ENCODE measurements at places on chromosomes 5 and 9.

DNA sequence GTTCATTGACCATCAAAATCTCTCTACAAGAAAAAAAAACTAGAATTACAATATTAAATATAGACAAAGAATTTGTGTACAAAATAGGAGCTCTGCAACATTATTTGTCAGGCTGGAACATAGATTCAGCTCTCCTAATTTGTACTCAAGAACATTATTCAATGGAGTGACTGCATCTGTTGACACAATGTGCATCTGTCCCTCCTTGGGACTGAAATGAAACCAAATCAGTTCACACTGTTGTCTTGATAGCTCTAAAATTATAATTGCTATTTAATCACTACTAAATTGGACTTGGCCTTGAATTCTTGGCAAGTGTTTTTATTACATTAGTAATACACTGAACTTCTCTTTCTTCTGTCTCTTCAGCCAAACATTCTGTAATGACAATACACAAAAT, 47.7 kb downstream of the FTMT start:
- no peak for DNase-seq

GRCh38 chr9:85688361-85688760, 53.4 kb downstream of the AGTPBP1 start:
- DNase-seq = no peak

GRCh38 chr5:154628685-154629084, 126.5 kb upstream of the LARP1 start:
- DNase-seq = no peak

DNA sequence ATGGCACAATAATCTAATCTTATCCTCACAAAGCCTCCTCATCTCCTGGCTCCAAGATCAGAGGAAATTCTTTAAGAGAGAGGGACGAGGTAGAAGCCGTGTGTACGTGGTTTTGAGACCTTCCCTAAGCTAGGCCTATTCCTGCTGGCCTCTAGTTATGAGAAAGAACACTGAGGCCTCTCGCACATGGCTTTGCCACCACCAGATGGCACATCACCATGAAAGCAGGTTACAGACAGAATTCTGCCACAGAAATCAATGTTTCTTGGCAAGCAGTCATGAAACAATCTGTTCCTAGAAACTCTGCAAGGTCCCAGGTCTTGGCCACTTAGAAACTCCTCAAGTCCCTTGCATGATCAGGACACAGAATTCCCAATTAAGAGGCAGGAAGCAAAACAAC, 268.2 kb upstream of the TAS2R1 start:
- no peak for DNase-seq

DNA sequence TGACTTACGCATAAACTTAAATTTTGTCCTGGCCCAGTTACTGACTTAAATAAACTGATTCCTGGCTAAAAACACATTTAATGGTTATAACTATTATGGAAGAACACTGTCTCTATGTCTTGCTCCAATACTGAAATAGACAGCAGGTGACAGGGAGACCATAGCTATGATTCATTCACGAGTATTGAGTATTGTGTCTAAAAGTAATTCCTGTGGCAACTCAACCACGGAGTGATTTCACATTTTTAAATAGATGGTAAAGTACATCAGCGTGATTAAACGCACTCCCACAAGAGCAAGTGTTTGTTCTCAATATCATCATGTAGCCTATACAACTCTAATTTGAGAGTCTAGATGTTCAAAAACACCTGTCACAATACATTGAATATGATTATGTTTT, 35.9 kb upstream of the PCSK1 start:
- no peak for DNase-seq

- DNase-seq = no peak
Measured at GRCh38 chr5:82922086-82922734, 155.0 kb downstream of the TMEM167A start.

DNA sequence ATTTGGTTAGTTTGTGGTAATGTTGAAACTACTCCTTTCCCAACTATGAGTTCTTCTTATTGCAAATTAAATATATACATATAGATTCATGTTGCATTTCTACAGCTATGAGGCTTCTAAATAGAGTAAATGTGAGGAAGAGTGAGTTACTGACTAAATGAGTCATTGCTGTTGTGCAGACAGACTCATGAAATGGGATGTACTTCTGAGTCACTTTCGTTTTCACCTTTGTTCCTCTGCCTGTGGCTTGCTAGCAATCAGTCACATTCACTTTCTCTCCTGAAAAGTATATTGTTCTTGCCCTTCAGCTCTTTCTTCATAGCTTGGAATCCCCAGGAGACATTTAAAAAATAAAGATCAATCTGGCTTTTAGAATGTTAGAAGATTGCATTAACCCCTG, 295.5 kb upstream of the SMC2 start:
- no peak for DNase-seq

GRCh38 chr5:177357459-177358351, at the start of gene RGS14:
RGS14 (plus strand) TSS chr5:177357924; CDS start chr5:177358025, 101 bp downstream.
- peak; percentile 62 for DNase-seq

DNA sequence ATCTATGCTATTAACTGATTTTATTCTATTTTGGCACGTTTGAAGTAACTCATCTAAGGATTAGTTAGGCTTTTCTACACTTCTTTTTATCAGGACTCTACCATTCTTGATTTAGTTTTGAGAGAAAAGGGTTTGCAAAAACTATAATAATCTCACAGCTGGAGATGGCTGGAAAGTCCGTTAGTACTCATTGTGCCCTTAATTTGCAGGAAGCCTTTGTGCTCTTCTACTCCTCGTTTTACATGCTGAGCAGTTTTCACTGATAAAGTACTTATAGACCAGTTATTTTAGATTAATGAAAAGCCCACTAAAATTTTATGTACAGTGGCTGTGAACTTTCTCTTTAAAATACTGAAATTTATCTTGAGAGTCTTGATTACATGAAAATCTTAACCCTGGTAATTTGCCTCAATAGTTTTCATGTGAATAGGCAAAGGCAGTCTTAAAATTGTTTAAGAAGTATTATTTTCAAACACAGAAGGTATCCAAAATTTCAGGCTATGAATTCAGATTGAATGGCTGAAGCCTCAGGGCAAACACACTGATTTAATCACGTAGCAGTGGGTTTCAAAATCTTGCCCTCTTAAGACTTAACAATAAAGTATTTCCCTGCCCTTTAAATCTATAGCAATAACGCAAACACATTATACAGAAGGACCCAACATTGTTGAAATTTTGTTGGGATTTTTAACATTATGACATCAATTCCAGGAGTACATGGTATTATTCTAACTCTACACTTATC, 18.6 kb downstream of the MLLT3 start:
- no peak for DNase-seq

DNA sequence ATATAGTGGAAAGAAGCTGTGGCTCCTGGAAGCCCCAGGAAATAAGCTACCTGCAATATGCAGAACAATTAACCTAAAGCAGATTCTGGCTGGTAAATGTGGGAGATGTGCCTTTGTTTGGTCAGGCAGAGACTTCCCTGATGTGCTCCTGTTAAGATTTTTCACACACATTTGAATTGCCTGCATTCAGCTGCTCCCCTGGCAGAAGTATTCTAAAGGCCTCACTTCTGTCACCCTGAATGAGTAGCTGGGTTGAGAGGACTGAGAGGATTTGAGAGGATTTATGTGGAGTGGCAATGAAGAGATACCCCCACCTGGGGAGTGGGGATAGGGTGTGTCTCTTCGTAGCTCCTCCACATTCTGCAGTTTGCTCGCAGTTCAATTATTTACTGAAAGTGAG, 130.5 kb downstream of the ST8SIA4 start:
- DNase-seq = no peak

DNA sequence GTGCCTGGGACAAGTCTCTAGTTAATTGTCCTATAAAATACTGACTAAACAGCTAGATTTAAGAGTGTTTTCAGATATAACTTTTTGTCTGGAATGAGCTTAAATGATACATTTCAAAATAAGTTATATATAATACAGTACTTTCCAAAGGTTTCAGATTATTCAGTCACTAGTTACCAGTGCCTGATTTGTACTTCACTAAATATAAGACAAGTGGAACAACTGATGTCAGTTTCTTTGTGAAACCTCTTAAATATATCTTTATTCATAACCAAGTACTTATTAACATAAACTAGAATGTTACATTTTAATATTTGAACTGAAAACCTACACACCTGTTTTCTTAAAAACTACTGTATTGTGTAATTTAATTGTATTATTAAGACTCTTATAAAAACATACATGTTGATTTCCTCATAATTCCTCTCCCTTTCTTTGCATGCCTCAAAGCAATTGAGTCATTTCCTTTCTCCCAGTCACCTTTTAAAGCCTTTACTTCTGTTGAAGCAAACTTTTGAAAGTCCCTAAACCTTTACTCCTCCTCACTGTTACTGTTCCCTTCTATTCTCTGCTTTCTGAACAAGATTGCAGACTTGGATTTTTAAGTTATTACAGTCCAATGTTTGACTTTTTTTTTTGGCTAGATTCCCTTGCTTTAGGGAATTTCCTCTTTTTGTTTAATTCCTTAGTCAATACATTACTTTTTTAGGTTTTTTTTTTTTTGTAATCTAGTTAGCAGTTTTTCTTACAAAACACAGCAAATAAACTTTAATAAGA, 8.7 kb upstream of the SEMA6A start:
- DNase-seq = no peak

DNA sequence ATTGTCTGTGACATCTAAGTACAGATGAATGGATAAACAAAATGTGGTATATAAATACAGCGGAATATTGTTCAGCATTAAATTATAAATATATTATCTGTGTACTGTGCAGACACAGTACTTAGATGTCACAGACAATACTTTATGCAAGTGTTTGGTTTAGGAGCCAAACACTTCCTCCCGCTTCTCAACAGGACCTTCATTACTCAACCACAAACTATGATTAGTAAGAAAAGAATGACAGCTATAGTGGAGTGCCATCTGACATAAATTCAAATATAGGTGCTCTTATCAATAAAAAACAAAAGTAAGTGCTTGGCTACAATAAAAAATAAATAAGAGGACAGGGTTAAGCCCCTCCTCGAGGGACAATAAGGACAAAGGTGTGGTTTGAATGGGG, 38.9 kb upstream of the STX17 start:
- DNase-seq = no peak

DNA sequence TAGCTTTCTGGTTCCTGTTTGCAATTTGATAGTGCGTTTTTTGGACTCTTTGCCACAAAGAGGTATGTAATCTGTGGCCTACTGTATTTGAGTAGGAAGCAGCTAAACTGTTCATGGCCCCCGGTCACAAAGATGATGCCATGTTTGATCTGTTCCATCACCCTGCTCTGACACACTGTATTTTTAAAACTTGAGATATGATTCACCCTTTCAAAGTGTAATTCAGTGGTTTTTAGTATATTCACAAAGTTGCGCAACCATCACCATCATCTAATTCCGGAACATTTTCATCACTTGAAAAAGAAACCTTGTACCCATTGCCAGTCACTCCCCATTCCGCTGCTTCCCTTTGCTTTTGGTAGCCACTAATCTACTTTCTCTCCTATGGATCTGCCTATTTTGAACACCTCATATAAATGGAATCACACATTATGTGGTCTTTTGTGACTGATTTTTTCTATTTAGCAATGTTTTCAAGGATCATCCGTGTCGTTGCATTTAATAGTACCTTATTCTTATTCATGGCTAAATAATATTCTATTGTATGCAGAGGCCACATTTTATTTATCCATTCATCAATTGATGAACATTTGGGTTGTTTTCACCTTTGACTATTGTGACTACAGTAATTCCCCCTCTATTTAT, 141.6 kb downstream of the NR3C1 start:
- DNase-seq = peak; percentile 10

GRCh38 chr9:120926397-120926928, at the start of gene TRAF1:
TRAF1 (minus strand) TSS chr9:120926796; CDS start chr9:120926075, 721 bp downstream.
- DNase-seq = no peak

- DNase-seq = no peak
Measured at GRCh38 chr9:88746029-88746742, 211.2 kb downstream of the NXNL2 start.

DNA sequence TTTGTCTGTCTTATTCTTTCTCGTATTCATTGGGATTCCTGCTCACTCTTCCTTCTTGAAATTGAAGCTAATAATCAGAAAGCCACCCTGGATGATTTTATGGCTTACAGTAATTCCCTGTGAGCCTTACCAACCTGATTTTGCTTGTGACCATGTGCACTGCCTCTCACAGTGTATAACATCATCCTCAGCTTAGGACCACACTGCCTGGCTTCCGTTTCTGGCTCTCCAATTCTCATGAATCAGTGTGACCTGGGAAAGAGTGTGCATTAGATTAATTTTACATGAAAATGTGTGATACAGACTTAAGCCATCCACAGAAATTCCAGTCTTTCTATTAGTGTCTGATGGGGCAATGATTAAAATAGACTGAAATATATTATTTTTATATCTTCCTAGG, 126.8 kb upstream of the DMRT1 start:
- no peak for DNase-seq

DNA sequence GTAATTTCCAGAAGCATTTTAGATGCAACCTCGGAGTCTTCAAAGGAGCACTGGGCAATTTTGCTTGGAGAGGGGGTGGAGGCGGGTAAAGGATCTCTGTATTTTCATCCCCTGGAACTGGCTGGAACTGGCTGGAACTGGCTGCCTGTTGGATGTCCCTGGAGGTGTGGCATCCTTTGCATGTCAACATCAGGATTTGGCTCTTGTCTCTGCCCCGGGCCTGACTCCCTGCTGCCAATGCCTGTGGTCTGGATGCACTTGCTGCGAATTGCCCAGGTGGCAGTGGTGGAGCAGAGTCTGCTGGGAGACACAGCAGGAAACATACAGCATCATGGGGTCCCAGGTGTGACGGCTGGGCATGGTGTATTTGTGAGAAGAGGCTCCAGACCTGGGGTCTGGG, 391.3 kb downstream of the GADD45G start:
- no peak for DNase-seq

DNA sequence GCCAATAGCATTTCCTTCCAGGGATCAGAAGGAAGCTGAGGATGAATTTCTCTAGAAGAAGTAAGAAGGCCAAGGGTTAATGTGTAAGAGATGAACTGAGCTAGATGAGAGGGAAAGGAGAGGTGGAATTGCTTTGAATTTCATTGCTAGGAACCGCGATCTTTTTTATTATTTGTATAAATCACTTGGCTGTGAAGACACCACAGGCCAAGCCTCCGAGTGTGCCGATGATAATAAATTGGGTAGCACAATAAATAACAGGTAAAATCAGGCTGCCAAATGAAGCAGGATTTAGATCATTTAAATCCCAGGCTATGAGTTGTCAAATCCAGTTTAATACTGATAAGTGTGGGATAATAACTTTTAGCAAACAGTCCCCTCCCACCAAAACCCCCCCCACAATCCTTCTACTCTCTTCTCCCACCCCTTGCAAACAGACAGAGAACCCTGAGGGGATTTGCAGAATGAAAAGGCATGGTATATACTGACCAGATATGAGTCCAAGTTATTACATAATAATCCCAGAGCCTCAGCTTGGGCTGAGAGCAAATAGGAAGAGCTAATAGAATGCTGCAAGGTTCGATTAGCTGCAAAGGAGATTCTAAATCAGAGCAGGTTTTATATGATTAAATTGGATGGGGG, 143.5 kb downstream of the PPP2R2B start:
- DNase-seq = no peak

GRCh38 chr9:69996967-69997366, 46.7 kb upstream of the MAMDC2 start:
- DNase-seq = no peak

- no peak for DNase-seq
Measured at GRCh38 chr5:76099756-76100155, 16.6 kb downstream of the SV2C start.

Measured in stimulated activated naive CD4-positive, alpha-beta T cell treated with Interleukin-2 at 50 U/mL for 16 hours (primary cell).